Globus pallidus (tissue), 1 donor: ENCODE measurements at places on chromosomes 1 and 21.

DNA sequence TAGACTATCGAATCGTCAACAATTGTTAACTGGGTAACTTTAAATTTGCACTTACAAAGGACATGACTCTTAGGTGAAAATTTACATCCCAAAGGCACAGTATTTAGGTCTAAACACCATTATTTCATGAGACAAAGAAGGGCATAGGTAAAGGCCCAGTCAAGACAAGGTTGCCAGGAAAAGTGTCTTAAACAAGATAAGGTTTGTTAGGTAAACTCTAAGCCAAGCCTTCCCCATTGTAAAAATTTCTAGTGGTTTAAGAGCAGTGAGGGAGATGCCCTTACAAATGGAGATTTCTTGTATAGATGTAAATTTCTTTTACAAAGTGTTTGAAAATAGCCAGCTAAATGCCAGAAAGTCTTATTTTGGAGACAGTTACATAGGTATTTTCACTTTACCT is 36.9 kb upstream of the FNBP1L start:
- no peak for DNase-seq

GRCh38 chr1:35226546-35226945 is 33.6 kb upstream of the SFPQ start:
- no peak for DNase-seq

GRCh38 chr1:21089299-21089698 is 87.4 kb downstream of the EIF4G3 start:
- no peak for DNase-seq

- no peak for DNase-seq
Observed at GRCh38 chr1:213154056-213154685, 103.1 kb downstream of the RPS6KC1 start.

- DNase-seq, result no peak
Observed at GRCh38 chr1:41919764-41920397, 1.2 kb upstream of the HIVEP3 start.
